NCI-H2029 treated with DMSO at 0.1 percent for 48 hours (cell line): ENCODE measurements at places on chromosomes 1 and 21.

DNA sequence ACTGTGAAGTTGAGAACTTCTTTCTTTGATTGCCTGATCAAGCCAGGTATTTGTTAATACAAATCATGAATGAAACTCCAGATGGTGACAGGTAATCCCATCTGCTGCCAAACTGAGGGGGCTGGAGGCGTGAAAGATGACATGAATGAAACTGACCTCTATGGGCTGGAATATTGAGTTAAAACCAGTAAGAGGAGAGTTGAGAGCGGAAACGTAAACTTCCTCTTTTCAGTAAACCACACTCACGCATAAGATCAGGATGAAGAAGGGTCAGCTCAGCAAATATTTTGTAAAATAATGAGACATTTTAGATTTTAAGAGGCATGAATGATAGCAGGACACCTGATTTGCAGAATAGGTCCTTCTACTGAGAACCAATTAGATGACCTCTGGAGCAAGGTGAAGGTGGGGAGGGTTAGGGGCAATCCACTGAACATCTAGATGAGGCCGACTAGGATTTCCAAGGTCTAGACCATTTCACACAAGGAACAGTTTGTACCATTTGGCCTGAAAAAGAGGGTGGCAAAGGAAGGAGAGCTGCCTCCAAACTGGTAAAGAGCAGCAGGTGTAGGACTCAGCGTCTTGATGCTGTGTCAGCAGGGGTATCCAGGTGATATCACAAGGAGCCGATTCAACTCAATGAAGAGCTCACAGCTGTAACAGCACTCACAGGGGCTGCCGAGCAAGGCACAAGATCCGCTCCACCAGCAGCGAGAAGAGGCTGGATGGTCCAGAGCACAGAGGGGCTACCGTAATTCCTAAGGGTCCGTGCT lies 132.6 kb downstream of the NTPCR start:
- no peak for DNase-seq

- no peak for DNase-seq
Measured at GRCh38 chr1:16980473-16981268, at the start of gene MFAP2. MFAP2 (minus strand) TSS chr1:16980620; CDS start chr1:16978273, 2,347 bp downstream.

DNA sequence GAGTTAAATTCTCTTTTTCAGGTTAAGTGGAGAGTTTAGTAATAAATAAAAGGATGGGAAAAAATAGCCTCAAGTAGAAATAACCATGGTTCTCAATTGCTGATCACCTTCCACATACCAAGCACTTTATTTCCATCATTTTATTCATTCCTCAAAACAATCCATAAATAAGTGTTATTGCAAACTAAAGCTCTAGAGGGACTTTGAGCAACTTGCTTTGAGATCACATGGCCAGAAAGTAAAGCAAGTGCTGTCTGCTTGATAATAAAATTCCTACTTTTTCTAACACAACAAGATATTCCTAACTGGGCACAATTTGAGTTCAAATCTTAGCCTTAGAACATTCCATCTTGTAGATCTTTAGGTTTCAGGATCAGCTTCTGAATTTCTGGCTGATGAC lies 97.1 kb upstream of the C1orf87 start:
- no peak for DNase-seq

DNA sequence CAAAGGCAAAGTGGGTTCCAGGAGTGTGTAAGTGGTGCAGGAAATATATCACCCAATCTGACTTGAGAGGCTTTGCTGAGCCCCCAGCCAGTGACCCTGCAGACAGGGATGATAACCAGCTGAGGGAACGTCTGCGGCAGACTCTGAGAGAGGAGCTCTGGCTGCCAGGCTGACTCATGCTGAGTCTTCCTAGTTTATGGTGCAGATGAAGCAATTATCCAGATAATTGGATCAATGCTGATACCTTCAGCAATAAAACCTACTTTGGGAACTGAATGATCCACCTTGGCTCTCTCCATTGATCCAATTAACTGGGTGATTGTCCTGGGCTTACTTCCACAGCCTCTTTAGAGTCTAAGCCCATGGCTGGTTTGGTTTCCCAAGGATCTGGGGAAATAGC lies 7.3 kb downstream of the C8B start:
- no peak for DNase-seq

GRCh38 chr1:60942896-60943638 lies 139.3 kb upstream of the NFIA start:
- DNase-seq, result no peak

GRCh38 chr1:58884706-58885661 lies 101.1 kb upstream of the JUN start:
- peak; percentile 98 for DNase-seq

DNA sequence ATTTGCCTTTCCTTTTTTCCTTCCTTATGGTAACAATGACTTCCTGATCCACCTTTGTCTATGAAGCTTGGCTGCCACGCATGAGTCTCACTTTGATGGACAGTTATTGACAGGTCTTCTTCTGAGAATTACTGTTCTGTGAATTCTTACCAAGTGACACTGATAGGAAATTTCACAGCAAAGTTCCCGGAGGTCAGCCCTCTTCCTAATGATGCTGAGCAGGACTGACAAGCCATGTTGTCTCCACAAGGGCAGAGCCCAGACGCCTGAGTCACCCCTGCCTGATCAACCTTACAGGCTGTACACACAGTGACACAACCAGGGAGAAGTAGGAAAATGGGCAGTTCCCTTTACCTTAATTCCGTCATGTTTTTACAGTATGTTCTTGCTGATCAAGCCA lies 44.2 kb downstream of the ZC3H11B start:
- no peak for DNase-seq

DNA sequence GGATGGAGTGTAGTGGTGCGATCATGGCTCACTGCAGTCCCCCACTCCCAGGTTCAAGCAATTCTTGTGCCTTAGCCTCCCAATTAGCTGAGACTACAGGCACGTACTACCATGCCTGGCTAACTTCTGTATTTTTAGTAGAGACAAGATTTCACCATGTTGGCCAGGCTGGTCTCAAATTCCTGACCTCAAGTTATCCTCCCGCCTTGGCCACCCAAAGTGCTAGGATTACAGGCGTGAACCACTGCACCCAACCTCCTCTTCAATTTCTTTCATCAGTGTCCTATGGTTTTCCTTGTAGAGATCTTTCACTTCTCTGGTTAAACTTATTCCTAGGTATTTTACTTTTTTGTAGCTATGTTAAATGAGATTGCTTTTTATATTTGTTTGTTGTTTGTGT lies 10.7 kb upstream of the MAST2 start:
- no peak for DNase-seq

GRCh38 chr1:185695299-185695698 lies 38.9 kb upstream of the HMCN1 start:
- no peak for DNase-seq

DNA sequence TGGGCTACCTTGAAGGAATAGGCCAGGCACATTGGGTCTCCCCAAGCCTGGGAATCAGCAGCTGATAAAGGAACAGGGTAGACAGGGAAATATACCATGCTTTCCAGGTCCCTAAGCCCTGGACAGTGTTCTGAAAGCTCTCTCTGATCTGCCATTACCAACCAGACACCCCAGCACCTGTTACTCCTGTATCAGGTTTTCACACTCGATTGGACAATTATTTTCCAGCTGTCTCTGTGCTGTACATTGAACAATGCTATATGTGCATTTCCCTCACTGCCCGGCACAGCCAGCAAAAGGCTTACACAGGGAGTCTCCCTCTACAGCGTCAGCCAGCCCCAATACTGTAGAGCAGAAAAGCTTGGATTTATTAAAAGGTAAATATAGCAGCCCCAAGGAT lies 4.7 kb downstream of the CFAP45 start:
- DNase-seq, result no peak

DNA sequence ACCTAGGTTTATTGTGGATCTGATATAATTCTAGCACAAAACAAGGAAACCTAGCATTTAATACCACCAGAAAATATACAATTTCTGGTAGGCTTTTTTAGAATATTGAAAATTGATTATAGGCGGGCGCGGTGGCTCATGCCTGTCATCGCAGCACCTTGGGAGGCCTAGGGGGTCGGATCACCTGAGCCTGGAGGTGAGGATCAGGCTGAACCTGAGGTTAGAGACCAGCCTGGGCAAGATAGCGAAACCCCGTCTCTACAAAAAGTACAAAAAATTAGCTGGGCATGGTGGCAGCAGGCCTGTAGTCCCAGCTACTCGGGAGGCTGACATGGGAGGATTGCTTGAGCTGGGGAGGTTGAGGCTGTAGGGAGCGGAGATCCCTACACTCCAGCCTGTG lies 948 bp upstream of the COP1 start:
- DNase-seq, result no peak
